Stimulated activated CD4-positive, alpha-beta T cell treated with anti-CD3 and anti-CD28 coated beads, Interleukin-12 subunit alpha, Interleukin-12 subunit beta, amount 100 ng/mL, for 24 hours (primary cell): ENCODE measurements at places on chromosomes 2 and 18.

- DNase-seq: no peak
These were observed 98.7 kb downstream of the PLEKHA3 start for GRCh38 chr2:178579006-178579405.

DNA sequence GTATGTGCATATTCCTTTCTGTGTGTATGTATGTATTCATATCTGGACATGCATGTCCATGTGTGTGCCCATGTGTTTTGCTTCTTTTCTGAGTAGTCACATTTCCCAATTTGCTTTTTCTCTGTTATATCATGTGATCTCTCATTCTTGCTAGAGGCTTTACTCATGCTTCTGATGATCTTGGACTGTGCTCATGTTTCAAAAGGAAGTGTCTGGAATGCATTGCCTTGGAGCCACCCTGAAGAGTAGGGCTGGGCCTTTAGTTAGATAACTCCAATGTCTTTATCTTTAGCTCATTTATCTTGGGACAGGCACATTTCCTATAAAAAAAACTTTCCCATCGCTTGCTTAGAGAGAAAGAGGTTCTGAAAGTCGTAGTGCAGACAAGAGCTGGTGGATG lies 859.2 kb downstream of the CNTNAP5 start:
- no peak for DNase-seq

GRCh38 chr18:70423988-70424387 lies 135.1 kb downstream of the SOCS6 start:
- no peak for DNase-seq

GRCh38 chr2:128702616-128703015 lies 383.9 kb upstream of the HS6ST1 start:
- no peak for DNase-seq

- peak; percentile 33 for DNase-seq
These were observed 1.2 kb downstream of the GYPC start for GRCh38 chr2:126657148-126657635.

- DNase-seq: no peak
These were observed 171.8 kb upstream of the KLHL29 start for GRCh38 chr2:23213196-23213595.

GRCh38 chr18:68944826-68945225 lies 146.9 kb downstream of the CCDC102B start:
- no peak for DNase-seq

GRCh38 chr2:209425471-209426071 lies 1.7 kb downstream of the MAP2 start:
- DNase-seq: no peak

DNA sequence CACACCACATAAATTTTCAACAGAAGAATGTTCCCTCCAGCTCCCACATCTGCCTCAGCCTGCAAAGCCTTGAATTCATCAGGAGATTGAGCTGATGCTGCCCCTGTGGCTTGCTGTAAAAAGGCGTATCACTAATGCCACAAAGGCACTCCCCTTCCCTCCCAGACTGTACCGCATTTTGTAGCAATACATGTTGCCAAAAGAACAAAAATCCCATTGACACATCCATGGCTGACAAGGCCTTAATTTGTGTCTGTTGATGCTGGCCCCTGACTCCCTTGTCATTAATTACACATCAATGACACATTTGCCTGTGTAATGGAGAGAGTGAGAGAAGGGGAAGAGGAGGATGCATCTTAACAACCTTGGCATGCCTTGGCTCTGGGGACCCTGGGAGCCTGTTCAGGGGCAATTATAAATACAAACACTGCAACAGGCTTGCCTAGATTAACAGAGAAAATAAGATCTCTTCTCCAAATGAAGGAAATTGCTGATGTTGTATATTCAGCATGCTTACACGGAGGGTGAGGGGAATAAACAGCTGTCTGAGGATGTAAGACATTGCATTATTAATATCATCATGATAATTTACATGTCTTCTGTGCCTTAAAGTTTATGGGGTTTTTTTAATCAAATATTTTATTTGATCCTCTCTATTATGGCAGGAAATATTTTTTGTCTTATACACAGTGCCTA lies 264.0 kb downstream of the SUCLG1 start:
- no peak for DNase-seq

DNA sequence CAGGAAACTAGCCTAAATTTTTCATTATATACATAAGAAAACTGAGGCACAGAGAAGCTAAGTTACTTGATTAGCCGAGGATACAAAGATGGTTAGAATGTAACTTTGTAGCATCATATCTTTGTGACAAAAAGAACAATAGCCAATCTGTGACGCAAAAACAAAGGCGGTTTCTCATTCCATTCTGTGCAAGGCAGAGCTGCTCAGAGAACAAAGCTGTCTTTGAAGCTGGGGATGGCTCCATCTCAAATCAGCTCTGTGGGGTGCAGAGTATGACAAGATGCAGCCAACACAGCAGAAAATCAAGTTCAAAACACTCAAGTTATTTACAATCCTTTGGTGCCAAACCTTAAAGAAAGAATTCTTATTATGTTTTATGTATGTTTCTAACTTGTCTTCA lies 81.9 kb upstream of the VWC2L start:
- no peak for DNase-seq

GRCh38 chr2:1800716-1801388 lies 56.5 kb upstream of the PXDN start:
- DNase-seq: no peak

DNA sequence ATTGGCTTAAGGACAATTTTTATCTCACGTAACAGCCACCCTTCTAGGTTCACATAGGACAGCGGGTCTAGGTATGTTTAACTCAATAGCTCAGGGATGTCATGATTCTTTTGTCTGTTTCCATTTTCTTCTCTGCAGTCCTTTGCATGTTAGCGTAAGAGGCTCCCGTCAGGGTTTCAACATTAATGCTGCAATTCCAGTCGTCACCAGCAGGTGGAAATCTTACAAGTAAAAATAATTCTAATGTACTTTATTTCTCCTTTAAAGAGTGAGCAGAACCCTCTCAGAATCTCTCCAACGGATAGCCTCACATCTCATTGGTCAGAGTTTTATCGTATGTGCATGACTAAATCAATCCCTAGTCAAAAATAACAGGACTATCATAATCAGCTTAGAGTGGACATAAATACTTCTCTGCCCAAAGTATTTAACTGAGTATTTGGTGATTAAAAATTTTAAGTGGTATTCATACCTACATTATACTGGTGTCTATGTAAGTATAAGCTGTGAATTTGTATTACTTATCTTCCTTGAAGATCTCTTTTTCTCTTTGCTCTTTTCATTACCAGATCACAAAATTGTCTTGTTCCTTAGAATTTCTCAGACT lies 487.2 kb upstream of the GCFC2 start:
- DNase-seq: peak; percentile 28

GRCh38 chr2:73979021-73979420 lies 5.7 kb upstream of the TET3 start:
- peak; percentile 46 for DNase-seq
